ENCODE measurements at places on chromosomes 1 and 21. TPM values are rescaled to one million over a fixed set of nuclear protein-coding genes. Genes with fewer than 3 reads are reported as not detected.

- no peak for DNase-seq
Observed at GRCh38 chr21:45601551-45601950, 42.0 kb upstream of the PCBP3 start.

- peak; percentile 26 for DNase-seq
Observed at GRCh38 chr1:63950023-63950422, 176.2 kb downstream of the ROR1 start.

DNA sequence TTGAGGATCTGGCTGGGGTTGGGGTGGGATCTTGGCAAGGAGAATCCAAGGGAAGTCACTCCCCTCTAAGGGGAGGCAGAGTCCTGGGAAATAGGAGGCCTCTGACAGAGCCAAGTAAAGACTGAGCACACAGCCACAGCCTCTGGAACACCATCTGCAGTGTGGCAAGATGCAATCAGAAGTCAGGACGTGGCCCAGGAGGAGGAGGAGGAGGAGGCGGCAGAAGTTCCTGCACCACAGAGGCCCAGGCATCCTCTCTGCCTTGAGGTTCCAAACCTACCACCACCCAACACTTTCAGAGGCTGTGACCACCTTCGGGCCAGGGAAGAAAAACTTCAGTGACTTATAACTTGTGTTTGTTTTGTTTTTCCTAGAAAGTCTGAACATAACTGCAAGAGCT is 23.7 kb upstream of the KCNE2 start:
- DNase-seq = no peak

GRCh38 chr1:119361620-119362344 is 6.8 kb upstream of the HAO2 start:
- no peak for DNase-seq

GRCh38 chr1:36126005-36126716 is 1.1 kb upstream of the COL8A2 start:
- no peak for DNase-seq

DNA sequence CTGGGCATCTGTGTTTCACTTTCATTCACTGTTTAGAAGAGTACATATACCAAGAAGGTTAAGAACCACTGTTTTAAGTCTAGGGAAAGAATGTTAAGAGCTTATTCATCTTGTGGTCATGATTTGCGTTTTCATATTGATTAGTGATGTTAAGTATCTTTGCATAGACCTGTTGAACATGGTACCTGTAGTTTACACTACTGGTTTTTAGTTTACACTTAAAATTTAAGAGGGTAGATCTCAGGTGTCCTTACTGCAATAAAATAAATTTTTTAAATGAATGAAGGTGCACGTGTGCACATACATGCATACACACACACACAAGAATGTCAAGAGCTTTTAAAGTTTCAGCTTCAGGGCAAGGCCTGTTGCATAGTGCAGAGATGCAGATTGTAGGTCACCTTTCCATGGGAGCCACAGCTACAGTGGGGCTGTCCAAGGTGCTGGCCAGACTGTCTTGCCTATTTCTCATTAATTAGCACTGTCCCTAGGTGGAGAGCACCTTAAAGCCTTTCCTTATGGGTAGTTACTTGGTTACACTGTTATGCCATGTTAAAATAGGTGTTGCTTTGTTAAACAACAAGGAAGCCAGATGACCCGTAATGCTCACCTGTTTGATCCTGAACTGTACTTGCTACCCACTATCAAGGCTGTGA is 543.0 kb upstream of the DAB1 start:
- no peak for DNase-seq

GRCh38 chr1:204760757-204761156 is 75.2 kb upstream of the LRRN2 start:
- DNase-seq = no peak

GRCh38 chr1:202438393-202439174 is 90.1 kb downstream of the PPP1R12B start:
- DNase-seq = peak; percentile 7

DNA sequence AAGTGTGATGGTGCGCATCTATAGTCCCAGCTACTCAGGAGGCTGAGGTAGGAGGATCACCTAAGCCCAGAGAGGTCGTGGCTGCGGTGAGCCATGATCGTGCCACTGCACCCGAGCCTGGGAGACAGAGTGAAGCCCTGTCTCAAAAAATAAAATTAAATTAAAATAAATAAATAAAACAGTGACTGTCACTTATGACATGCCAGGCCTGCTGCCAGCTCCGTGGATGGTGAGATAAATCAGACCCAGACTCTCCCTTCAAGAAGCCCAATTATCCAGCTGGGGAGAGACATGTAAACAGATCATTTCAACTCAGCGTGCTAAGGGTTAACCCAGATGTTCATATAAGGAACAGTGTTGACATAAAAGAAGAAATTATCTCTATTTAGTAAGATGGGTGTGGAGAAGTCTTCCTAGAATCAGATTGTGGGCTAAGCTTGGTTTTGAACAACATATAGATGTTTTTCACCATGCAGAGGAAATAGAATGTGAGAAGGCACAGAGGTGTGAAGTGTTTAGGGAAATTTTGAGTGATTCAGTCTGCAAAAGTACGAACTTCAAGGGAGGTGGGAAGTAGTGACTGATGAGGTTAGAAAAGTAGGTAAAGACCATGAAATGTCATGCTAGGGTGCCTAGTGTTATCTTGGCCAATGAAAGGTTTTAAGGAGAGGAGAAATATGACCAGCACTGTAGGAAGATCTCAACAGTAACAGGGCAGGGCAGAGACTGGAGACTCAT is 18.3 kb downstream of the YARS1 start:
- no peak for DNase-seq

S100A7A gene
- total RNA-seq = not detected

DNA sequence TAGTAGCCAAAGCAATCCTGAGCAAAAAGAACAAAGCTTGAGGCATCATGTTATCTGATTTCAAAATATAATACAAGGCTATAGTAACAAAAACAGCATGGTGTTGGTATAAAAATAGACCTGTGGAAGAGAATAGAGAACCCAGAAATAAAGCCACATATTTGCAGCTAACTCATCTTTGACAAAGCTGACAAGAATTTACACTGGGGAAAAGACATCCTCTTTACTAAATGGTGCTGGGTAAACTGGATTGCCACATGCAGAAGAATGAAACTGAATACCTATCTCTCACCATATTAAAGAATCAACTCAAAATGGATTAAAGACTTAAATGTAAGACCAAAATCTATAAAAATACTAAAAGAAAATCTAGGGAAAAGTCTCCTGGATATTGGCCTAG is 59.5 kb upstream of the CD55 start:
- DNase-seq = no peak

- no peak for DNase-seq
Observed at GRCh38 chr1:3773572-3774275, 1.2 kb downstream of the SMIM1 start.

DNA sequence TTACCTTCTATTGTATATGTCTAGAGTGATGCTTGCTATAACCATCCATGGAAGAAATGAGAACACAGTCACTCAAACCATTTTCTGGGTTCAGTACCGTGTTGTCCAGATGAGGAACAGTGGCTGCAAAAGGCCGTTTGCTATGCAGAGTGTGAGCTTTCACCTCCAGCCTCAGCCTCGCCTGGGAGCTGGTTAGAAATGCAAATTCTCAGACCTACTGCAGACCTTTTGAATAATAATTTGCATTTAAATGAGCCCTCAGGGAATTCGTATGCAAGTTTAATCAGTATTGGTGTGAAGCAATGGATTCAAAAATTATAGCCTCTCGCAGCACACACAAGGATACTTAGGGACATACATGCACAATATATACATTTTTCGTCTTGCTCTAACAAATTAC is 24.1 kb downstream of the KCNJ15 start:
- DNase-seq = no peak

DNA sequence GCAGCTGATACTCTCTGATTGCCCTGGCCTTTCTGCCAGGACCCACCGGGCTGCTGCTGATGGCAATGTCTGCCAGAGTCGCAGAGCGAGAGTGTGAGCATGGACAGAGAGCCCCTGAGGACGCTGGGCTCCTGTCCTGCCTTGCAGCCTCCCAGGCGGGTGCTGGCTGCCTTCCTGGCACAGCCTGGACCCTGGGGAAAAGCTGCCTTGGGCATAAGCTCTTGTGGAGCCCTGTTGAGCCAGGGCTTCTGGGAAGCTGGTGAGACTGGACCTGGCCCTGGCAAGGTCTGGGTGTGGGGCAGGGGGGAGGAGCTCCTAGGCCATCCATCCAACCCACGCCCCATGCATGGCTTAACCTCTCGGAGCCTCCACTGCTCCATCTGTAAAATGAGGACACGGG is 105.8 kb upstream of the WNT4 start:
- no peak for DNase-seq

GRCh38 chr1:86829321-86829720 is 84.6 kb downstream of the SELENOF start:
- no peak for DNase-seq

LYPD8 gene
- not detected for total RNA-seq

- DNase-seq = no peak
Observed at GRCh38 chr21:15224346-15225086, 159.7 kb upstream of the NRIP1 start.

MYOG gene
- total RNA-seq = not detected

Data from ovary (tissue), 10 donors.